IPS DF 6.9 (cell line): ENCODE measurements at places on chromosomes 7 and 10.

GRCh38 chr7:134770676-134771075 lies 8.8 kb upstream of the CALD1 start:
- no peak for DNase-seq

DNA sequence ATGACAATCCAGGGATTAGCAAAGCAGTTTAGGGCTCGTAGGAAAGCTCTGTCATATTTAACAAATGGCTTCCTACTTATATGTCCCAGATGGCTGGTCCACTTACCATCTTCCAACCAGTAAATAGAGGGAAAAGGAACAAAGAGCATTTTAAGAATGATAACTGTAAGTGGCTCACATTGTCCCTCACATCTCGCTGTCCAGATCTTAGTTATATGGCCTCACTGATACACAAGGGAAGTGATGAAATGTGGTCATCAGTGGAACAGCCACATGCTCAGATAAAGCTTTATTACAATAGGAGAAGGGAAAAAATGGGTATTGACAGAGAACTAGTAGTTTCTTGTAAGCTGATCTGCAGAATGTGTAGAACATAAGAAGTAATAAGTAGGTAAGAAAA lies 35.8 kb downstream of the IQUB start:
- DNase-seq = no peak

- no peak for DNase-seq
Measured at GRCh38 chr10:89846786-89847185, 145.4 kb downstream of the KIF20B start.

DNA sequence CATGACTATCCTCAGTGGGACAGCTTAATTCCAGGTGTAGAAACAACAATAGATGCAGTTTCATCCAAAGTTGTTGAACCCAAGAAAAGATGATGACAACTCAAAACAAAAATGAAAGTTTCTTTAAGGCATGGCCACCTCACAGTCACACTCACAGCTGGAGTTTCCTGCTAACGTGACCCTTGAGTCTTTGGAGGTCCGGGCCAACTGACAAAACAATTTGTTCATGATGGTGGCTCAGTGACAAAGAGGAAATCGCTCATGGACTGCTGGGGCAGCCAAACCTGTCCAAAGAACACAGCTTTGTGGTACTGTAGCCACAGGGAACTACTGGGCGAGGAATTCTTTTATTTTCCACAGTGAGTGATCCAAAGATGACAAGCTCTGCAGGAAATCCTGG lies 96.0 kb upstream of the JCAD start:
- no peak for DNase-seq

DNA sequence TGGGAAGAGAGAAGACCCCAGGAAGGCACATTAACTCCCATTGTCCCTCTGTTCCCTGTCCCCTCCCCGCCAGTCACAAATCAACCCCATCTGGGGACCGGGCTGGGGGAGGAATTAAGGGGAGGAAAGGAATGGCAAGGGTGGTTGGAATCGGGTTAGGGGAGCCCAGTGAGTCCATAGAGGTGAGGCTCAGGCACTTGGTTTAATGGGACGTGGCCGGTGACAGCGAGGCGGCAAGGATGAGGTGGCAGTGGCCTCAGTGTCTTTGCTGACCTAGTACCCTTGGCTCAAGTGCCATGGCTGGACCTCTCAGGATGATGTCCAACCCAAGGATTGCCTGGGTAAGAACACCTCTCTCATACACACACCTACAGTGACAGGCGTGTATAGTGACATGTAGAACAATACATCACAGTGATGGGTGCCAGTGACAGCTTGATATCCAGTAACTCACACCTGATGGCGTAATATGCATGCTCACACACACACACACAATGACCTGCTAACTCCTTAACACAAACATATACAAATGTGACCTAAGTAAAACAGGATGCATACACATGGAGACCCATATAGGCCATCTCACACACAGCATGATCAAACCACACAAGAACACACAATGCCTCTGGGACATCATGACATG lies 12.3 kb downstream of the KCNIP2 start:
- DNase-seq = no peak
